Fibroblast of skin of left biceps (primary cell): ENCODE measurements at places on chromosomes 7 and 10.

GRCh38 chr7:92674379-92674778 is 84.2 kb upstream of the FAM133B start:
- no peak for DNase-seq

DNA sequence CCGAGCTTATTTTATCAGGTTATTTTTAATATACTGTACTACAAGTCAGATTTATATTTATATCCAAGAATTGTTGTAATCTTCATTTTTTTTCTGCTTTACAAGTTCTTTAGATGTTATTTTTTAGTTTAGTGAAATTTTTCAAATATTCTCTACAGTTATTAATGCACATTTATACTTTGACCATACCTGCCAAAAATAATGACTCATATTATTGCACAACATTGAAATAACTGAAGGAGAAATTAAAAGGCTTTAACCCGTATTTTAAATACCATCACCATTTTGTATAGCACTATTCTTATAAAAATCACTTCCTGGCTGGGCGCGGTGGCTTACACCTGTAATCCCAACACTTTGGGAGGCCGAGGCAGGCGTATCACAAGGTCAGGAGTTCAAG is 278.5 kb downstream of the BICC1 start:
- DNase-seq: no peak

DNA sequence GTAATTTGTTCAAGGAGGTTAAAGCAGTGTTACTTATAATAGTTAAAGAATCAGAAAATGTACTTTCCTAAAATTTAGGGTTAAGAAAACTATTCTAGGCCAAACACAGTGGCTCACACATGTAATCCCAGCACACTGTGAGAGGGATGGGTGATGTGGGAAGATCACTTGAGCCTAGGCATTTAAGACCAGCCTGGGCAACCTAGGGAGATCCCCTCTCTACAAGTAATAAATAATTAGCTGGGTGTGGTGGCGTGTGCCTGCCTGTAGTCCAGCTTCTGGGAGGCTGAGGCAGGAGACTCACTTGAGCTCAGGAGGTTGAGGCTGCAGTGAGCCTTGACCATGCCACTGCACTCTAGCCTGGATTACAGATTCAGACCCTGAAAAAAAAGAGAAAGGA is 3.6 kb upstream of the STEAP2 start:
- no peak for DNase-seq

GRCh38 chr7:16838386-16838785 is 33.6 kb upstream of the AGR2 start:
- no peak for DNase-seq

DNA sequence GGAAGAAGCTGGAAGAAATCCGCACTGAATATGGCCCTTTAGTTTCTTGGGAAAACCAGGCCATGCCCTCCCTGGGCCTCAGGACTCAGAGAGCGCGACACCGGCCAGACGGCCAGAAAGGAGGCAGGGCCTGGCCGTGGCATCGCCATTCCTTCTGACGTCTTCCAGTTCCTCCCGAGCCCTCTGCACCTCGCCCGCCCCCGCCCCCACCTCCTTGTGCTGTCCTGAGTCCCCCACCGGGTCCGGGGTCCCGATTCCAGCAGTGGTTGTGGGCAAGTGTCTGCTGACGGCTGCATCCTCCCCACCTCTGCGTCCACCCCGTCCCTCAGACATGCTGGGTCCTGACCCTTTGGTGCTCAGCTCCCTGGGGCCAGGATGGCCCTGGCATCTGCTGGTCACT is 312.1 kb upstream of the SHH start:
- DNase-seq: no peak

DNA sequence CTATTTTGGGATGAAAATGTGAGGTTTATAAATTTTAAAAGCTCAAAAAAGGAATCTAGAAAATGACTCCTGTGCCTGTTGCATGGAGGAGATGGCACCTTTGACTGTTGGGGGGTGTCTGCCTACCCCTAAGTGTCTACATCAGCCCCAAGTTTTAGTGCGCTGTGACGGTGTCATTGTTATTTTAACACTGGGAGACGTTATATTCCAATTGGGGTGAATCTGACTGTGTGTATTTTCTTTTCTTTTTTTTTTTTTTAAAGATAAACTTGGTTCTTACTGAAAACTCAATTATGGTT is 517 bp downstream of the SRGN start:
- DNase-seq: no peak

DNA sequence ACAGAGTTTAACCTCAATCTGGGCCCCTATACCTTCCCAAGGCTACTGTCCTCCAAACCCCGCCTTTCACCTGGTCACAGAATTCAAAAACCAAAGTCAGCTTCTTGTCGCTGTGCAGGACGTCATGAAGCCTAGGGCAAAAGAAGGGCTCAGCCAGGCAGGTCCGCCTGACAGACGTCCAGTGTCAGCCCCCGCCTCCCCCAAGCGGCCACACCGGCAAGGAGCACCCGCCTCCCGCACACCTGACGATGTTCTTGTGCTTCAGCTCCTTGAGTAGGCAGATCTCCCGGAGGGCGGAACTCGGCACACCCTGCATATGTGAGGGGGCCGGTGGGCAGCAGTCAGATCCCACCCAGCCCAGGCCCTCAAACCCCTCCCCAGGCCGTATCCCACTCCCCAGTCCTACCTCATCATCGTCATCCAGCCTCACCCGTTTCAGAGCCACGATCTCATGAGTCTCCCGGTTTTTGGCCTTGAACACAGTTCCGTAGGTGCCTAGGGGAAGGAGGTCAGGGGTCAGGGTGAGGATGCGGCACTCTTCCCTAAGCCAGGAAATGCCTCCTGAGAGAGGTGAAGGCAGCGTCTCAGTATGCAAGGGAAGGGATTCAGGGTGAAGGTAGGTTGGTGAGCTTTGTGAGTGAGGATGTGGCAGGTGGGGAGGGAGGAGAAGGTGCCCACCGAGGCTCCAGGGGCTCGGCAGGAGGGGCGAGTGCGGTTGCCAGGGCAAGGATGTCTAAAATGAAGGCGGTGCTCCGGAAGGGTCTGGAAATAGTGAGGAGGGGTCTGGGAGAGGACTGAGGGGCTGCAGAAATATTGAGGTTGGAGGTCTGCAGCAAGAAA is 811 bp downstream of the CDK5 start:
- DNase-seq: no peak

DNA sequence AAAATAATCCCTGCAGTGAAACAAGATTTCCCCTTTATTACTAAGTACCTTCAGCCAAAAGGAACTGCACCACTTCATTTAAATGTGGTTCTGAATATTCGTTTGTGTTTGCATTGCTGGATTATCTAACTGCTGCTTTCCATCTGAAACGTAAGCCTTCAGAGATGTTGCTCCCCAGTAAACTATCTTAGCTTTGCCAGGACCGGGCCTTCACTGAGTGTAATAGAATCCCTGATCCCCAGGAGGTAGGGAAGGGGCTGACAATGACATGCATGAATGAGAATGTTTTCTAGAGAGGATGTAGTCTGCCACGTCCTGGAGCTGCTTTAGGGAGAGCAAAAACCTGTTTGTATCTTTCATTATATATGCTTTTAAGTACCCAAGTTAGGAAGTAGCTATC is 19.5 kb upstream of the INSYN2A start:
- no peak for DNase-seq

DNA sequence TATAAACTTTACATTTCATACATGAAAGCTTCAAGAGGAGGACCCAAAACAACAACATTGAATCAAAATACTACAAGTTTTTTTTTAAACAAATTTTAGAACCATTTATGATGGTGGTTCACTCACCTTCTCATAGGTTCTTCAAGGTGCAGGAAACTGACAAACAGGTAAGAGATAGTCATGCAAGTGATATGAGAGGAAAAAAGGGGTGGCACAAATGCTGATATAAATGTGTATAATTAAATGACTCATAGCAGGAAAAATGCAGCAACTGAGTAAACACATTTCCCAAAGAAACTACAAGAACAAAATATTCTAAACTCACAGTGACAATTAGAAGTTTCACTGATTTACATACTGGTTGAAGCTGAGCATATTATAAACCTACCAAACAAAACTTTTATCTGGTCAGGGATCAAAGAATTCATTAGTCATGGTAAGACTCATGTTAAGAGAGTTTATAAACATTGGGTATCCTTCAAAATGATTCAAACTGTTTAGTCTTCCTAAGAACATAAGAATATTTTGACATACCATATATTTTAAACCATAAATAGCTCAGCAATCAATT is 14.1 kb downstream of the ZWINT start:
- DNase-seq: no peak

DNA sequence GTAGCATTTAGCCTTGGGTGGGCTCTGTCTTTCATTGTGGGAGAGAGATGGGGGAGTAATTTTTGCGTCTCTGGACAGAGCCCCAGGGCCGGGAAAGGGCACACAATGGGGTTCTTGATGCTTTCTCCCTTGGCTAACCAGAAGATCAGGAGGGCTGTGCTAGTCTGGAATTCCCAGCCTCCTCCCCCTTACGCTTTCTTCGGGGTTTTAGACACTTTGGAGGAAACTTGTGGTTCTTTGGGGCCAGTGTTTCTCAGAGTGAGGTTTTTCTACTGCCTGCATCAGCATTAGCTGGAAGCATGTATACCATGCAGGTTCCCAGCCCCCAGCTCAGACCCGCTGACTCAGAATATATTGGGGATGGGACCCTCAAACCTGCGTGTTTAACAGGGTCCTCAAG is 7.0 kb downstream of the NEURL1 start:
- DNase-seq: no peak

GRCh38 chr10:132027423-132027983 is 38.2 kb upstream of the JAKMIP3 start:
- DNase-seq: no peak

GRCh38 chr7:101787864-101788263 is 29.6 kb upstream of the CUX1 start:
- no peak for DNase-seq

DNA sequence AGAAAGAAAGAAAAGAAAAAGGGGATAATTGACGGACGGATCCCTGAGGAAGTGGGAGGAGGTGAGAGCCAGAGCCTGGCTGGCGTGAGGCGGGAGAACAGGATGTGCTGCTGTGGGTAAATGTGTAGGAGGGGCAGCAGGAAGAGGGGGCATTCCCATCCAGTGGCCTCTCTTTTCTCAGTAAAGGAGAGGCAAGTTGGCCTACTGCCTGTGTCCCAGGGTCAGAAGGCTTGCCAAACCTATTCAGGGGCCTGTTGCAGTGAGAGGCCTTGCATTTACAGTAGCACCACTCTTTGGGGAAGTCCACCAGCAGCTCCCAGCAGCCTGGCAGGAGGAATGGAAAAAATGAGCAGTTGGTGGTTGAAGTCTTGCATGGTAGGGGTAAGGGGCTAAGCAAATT is 26.6 kb upstream of the ASCC1 start:
- DNase-seq: no peak

GRCh38 chr7:155685791-155686160 is 41.3 kb downstream of the RBM33 start:
- DNase-seq: no peak

- no peak for DNase-seq
These were observed 162.9 kb downstream of the GRK5 start for GRCh38 chr10:119370111-119370741.

DNA sequence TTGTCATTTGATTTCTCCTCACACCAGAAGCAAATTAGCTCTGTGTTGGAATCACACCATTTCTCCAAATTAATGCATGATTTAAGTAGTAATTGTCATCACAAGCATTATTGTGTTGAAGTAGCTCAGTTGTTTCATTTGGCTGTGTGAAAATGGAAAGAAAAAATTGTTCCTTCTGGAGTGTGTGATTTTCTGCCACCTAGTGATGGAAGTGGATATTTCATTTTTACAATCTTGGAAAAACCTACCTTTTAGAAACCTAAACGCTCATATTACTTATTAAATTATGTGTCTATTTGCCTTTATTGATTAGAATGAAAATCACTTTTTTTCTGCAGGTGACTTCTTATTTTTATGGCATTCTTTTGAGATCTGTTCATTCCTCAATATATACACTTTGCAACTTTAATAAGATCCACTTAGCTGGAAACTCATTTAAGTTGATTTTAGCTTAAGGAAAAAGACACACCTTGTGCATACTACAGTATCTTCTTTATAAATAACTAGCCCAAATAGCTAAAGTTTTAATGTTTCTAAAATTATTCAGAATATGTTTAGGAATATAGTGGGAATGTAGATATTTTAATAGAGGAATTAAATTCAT is 50.0 kb downstream of the SRI start:
- no peak for DNase-seq

GRCh38 chr10:128058750-128059134 is 67.5 kb downstream of the MKI67 start:
- DNase-seq: no peak

- no peak for DNase-seq
These were observed at the start of gene LDB3 for GRCh38 chr10:86668297-86669165. TSS of gene LDB3 (plus strand) at chr10:86668511. CDS start at chr10:86668692, 181 bp downstream.

GRCh38 chr10:70293169-70293843 is 9.5 kb upstream of the NPFFR1 start:
- DNase-seq: no peak

- DNase-seq: no peak
These were observed 207.6 kb upstream of the PLXNA4 start for GRCh38 chr7:132783824-132784223.

DNA sequence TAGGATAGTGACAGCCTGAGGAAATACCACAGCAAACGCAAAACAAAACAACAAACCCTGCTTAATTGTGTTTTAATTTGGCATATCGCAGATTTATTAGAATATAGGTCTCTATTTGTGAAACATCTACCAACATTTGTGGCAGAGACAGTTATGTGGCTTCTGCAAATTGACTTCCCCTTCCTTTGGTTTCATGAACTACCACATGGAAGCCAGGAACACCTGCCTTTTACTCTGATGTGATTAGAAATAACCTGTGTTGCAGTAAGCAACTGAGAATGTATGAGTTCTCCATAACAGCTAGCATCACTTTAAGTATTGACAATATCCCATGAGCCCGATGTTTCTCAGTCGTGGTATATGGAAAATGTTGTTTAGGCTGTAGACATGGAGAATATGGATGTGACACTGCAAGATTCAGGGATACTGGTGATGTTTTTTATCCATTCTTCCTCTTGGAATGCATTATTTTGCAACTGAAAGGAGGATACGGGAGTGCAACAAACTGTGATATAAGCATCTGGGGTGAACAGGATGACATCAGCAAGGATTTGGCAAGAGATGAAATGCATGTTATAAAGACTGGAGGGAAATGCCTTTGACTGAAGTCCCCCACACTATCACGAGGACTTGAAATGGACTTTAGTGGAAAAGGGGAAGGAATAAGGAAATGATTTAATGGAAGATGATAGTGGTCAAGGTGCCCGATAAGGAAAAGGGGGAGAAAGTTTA is 95.9 kb downstream of the CUBN start:
- no peak for DNase-seq

GRCh38 chr7:49670991-49671390 is 102.4 kb upstream of the VWC2 start:
- no peak for DNase-seq

- no peak for DNase-seq
These were observed 79.6 kb upstream of the EMX2 start for GRCh38 chr10:117462816-117463544.
